ENCODE measurements at places on chromosomes 12 and 14. TPM values are rescaled to one million over a fixed set of nuclear protein-coding genes. Genes with fewer than 3 reads are reported as not detected.

The CLEC6A gene
- total RNA-seq = not detected

The RD3L gene
- total RNA-seq = not detected

The PIANP gene
- total RNA-seq = 1.2 TPM

The NINJ2 gene
- 2.9 TPM for total RNA-seq

The KLHDC1 gene
- 27.3 TPM for total RNA-seq

The P3H3 gene
- 11.0 TPM for total RNA-seq

The SLIRP gene
- total RNA-seq = 95.4 TPM

The TM9SF1 gene
- 9.8 TPM for total RNA-seq
